ENCODE measurements at places on chromosomes 5 and 9. TPM values are rescaled to one million over a fixed set of nuclear protein-coding genes. Genes with fewer than 3 reads are reported as not detected.

DNA sequence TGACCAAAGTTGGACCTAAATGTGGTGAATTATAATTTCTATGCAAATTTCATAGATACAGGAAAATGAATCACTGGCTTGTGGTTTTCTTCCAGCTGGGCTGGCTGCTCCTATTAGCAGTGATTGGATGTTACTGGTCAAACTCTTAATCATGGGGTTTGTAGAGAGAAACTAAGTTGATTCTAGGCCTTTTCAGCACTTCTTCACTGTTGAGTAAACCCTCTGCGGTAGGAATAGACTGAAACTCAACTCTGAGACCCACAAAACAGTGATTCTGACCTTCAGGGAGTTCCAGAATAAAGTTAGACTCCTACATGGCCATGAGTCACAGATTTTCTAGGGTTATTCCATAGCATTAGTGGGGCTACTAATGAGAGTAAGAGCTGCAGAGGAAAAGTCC, 47.9 kb upstream of the FKTN start:
- DNase-seq: no peak

The CD14 gene
- total RNA-seq: 0.26 TPM

GRCh38 chr9:73180403-73180802, 28.7 kb downstream of the ANXA1 start:
- no peak for DNase-seq

The WWC1 gene
- total RNA-seq: 0.33 TPM

- DNase-seq: no peak
Measured at GRCh38 chr5:99129768-99130501, 201.1 kb upstream of the CHD1 start.

The IL13 gene
- not detected for total RNA-seq

The PCDHGC5 gene
- total RNA-seq: 0.53 TPM

DNA sequence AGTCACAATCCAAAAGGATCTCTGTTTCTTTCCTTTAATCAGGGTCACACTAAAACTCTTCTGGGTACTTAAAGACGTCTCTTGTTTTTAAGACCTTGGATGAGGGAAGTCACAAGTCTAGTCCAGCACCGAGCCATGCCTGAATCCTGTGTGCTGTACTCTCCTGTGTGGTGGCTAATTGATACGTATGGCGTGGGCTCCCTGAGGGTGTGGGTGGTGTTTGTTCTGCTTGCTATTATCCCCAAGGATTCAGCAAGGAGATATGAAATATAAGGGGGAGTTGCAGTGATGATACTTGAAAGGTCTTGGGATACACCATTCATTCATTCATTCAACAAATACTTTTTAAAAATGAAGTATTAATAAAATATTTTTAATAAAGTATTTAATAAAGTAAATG, 128.3 kb downstream of the ARHGEF28 start:
- DNase-seq: no peak

The IL5 gene
- total RNA-seq: not detected

The F2RL1 gene
- total RNA-seq: 36.5 TPM

The FAM221B gene
- not detected for total RNA-seq

DNA sequence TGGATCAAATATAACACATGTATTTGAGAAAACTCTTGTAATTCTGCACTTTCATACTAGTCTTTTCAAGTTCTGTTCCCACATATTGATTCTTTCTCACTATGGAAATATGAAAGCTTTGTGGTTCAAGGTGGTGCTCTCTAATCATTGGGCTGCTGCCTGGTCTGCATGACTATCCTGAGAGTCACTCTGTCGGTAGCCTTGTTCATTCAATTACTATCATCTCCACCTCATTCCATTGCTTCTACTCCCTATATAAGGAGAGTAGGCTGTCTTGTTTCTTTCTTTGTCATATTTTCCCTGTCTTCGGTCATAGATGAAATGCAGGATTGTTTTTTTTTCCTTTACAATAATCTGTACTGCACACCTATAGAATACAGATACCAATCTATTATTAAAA, 341.4 kb upstream of the ACTBL2 start:
- DNase-seq: no peak

DNA sequence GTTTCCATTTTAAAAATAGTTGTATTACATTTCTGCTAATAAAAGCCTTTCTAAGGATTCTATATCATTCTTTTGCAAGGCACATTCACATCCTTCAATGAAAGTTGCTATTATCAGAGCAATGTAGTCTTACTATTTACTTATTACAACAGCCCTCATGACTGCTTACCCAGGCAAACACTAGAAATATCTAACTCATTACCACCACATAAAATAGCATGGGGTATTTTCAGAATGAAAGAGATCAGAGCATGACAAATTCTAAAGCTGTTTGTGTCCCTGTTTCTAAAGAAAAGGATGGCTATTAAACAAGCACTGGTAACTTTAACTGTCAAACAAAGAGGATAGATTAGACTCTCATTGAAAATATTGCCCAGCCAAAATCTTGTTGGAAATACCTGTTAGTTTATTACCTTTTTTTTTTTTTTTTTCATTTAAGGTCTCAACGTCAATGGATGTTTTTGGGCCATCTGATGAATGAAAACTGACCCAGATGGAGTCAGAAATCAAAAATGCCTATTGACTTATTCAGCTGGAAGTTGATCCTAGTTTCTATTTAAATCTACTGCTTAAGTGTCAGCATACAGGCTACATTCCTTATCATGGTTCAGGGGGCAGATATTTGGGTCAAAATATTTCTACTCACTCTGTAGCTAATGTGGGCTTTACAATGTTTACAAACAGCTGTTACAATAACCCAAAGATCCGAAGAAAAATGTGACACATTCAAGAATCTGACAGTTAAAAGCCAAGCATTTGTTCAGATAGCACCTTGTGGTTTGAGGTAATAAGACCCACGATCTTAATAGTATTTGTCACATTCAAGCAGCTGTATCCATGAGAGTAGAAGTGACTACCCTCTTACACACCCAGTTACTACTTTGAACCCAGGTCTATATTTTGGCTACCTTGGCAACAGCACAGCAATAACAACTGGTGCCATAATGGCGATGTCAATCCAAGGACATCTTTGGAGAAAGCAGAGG, 554.8 kb upstream of the MEF2C start:
- DNase-seq: no peak
